ENCODE measurements at places on chromosomes 7 and 10. TPM values are rescaled to one million over a fixed set of nuclear protein-coding genes. Genes with fewer than 3 reads are reported as not detected.

Gene LRIT1
- total RNA-seq = not detected

Gene OPN1SW
- not detected for total RNA-seq

Gene SH2D4B
- 0.30 TPM for total RNA-seq

Gene OR9A4
- total RNA-seq = not detected

Gene C10orf53
- total RNA-seq = not detected

Gene SFR1
- total RNA-seq = 16.3 TPM

Gene ADCYAP1R1
- total RNA-seq = not detected

DNA sequence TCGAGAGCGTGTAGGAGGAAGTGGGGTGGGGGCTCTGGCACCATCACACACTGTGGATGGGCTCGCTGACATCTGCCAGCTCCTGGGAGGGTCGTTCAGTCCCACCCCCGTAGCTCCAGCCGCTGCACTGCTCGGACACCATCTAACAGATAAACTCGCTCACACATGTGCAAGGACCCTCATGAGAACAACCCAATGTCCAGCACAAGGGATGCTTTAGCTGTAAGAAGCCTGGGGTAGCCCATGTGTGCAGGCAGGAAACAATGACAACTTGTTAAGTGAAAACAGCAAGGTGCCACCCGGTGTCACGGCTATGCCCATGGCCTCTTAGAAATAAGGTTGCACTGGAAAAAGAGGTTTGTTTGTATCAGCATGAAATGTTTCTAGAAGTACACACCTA, 14.1 kb downstream of the OGDHL start:
- H3K4me3 ChIP-seq = no peak overlapping the region
- no peak for DNase-seq
- no peaks in the 10 kb centered on the region for H3K36me3 ChIP-seq
- no peak overlapping the region for H3K27ac ChIP-seq
- H3K4me1 ChIP-seq = peaks cover 6% of the 10 kb centered on the region

DNA sequence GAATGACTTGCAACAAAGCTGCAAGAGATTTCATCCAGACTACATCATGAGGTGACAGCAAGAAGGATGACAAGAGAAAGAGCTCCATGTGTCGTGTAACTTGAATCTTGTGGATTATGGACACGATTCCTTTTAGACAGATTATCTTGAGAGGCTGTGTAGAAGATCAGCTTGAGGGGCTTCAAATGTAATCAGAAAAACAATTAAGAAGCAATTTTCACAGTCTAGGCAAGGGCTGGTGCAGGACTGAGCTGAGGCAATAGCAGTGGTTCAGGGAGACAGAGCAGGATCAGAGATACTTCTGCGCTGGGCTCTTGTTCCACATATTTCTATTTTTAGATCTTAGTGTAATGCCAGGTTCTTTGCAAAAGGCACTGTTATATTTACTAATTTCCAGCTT, 253.0 kb upstream of the COBL start:
- no peak overlapping the region for H3K4me3 ChIP-seq
- no peaks in the 10 kb centered on the region for H3K36me3 ChIP-seq
- no peaks in the 10 kb centered on the region for H3K27me3 ChIP-seq
- no peak for DNase-seq
- H3K4me1 ChIP-seq = no peaks in the 10 kb centered on the region
- no peak overlapping the region for H3K27ac ChIP-seq

DNA sequence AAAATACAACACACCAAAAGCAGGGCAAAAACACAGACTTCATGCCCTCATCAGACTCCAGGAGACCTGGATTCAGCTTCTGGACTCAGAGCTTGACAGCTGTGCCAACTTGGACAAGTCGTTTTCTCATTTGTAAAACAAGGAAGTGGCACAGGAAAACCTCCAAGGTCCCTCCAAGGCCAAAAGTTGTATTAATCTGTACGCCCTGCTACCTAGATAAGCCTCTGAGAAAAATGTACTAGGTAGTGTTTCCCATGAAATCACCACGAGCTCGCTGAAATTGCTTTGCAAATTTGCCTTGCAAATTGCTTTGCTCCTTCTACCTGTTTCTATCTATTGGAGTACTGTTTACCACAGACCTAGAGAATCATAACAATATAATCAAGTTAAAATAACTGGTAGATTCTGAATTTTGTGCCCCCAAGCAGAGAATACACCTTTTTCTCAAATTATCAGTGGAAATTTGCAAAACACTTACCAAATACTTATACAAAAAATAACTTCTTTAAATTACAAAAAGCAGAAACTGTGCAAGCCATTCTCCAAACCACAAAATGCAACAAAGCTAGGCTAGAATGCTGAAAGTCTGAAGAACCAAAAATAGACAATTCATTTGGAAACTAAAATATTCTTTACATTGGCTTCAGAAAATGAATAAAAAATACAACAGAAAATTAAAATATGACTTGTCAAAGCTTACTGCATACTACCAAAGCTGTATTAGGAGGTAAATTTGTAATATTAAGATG, 158.1 kb upstream of the CHST15 start:
- no peak for DNase-seq
- H3K4me1 ChIP-seq = peaks cover 3% of the 10 kb centered on the region
- no peak overlapping the region for H3K4me3 ChIP-seq
- H3K36me3 ChIP-seq = no peaks in the 10 kb centered on the region
- no peak overlapping the region for H3K27ac ChIP-seq
- H3K27me3 ChIP-seq = peaks cover 7% of the 10 kb centered on the region

- no peak overlapping the region for H3K4me3 ChIP-seq
- H3K36me3 ChIP-seq = peaks cover 15% of the 10 kb centered on the region
- H3K27me3 ChIP-seq = no peaks in the 10 kb centered on the region
These were observed 43.6 kb downstream of the NSUN6 start for GRCh38 chr10:18607503-18608378.

GRCh38 chr7:2499719-2500430, 19.7 kb upstream of the LFNG start:
- H3K4me1 ChIP-seq = peaks cover 5% of the 10 kb centered on the region
- no peak for DNase-seq
- H3K27ac ChIP-seq = peak overlapping the region; percentile 89
- peaks cover 21% of the 10 kb centered on the region for H3K27me3 ChIP-seq
- peak overlapping the region; percentile 37 for H3K4me3 ChIP-seq

DNA sequence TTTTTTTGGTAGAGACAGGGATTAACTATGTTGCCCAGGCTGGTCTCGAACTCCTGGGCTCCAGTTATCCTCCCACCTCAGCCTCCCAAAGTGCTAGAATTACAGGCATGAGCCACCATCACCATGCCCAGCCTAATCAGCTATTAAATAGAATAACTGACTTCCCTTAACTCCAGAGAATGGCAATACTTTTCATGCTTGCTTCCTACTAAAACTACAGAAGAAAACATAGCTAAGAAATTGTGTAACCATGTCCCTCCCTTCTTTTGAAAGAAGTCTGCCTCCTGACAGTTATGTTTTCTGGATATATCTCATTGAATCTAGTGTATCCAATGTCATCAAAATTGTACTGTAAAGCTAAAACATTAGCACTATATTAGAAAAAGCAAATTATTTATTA, 95.6 kb downstream of the KMT2C start:
- no peak overlapping the region for H3K27ac ChIP-seq
- DNase-seq = no peak
- H3K4me3 ChIP-seq = no peak overlapping the region

GRCh38 chr7:130922206-130923112, 188.5 kb upstream of the KLF14 start:
- H3K4me1 ChIP-seq = peaks cover 75% of the 10 kb centered on the region
- H3K36me3 ChIP-seq = peaks cover 8% of the 10 kb centered on the region
- DNase-seq = no peak
- H3K27me3 ChIP-seq = no peaks in the 10 kb centered on the region
- H3K27ac ChIP-seq = no peak overlapping the region

GRCh38 chr7:112994656-112995055, 92.0 kb downstream of the GPR85 start:
- DNase-seq = no peak
- no peak overlapping the region for H3K27ac ChIP-seq
- no peak overlapping the region for H3K4me3 ChIP-seq
- no peaks in the 10 kb centered on the region for H3K4me1 ChIP-seq
- H3K27me3 ChIP-seq = peaks cover 8% of the 10 kb centered on the region

GRCh38 chr10:117746541-117747448, 204.2 kb downstream of the EMX2 start:
- H3K4me3 ChIP-seq = no peak overlapping the region
- H3K27ac ChIP-seq = no peak overlapping the region
- H3K27me3 ChIP-seq = peaks cover 11% of the 10 kb centered on the region
- DNase-seq = no peak
- H3K36me3 ChIP-seq = no peaks in the 10 kb centered on the region
- H3K4me1 ChIP-seq = no peaks in the 10 kb centered on the region
